ENCODE measurements at places on chromosomes 2 and 18.

GRCh38 chr18:48222118-48222517 lies 187.1 kb downstream of the ZBTB7C start:
- DNase-seq: peak; percentile 68

DNA sequence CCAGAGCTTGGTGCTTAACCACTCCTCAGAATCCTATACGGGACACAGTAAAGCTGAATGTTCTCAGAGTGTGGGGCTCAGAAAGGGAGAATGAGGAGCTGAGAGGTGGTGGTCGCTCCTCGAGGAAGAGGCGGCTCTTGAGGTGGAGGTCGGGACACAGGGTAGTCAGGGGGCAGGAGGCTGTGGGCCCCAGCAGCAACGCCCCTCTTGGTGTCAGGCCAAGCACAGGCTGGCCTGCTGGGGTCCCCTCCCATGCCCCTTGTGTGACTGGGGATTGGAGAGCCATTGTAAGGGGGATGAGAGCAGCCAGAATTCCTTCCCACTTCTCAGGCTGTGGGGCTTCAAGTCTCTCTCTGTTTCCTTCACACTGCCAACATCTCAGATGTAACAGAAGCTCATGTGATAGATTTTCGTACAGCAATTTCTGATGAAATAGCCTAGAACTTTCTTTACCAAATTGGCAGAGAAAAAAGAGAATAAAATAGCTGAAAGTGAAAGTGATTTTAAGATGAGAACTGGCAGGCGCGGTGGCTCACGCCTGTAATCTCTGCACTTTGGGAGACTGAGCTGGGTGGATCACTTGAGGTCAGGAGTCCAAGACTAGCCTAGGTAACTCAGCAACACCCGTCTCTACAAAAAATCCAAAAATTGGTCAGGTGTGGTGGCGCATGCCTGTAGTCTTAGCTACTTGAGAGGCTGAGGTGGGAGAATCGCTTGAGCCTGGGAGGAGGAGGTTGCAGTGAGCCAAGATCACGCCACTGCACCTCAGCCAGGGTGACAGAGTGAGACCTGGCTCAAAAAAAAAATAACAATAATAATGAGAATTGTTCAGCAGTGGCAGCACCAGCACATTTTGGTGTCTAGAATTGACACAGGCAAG lies 61.1 kb upstream of the RPL31 start:
- no peak for DNase-seq

GRCh38 chr2:196144513-196145126 lies 26.8 kb downstream of the STK17B start:
- no peak for DNase-seq

DNA sequence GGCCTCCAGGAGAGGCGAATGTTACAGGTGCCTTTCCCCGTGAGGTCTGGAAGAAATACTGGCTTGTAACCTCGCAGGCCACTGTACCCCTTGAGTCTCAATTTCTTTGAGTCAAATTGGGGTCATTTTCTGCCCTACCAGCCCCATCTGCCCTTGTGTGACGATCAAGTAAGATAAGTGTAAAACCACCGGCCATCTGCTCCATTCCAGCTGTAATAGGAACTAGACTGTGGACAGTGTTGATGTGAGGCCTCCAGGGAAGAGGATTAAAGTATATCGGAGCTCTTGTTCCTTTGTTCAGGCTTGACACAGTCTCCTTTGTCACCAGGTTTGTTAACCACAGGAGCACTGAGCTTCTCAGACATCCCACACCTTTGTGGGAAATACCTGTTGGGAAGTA lies 65.6 kb downstream of the MRPS9 start:
- no peak for DNase-seq

GRCh38 chr2:109342256-109342850 lies 213.3 kb downstream of the SH3RF3 start:
- no peak for DNase-seq

- DNase-seq: no peak
Observed at GRCh38 chr2:9328931-9329330, 94.4 kb downstream of the ITGB1BP1 start.

GRCh38 chr2:5290900-5291546 lies 401.2 kb upstream of the SOX11 start:
- peak; percentile 16 for DNase-seq

DNA sequence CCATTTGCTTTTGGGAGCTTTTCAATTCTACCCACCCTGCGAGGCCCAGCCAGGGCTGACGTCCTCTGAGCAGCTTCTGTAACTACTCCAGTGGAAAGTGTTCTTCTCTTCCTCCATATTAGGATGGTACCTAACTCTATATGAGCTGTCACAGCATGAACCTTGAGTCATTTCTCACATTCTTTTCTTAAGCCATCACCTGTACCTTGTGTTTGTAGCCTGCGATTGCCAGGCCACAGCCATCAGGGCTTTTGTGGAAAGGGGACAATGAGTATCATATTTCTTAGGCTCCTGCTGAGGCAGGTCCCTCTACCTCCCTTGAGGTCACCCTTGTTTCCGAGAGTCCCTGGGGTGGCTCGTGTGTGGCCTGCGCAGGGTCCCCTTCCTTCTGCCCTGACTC lies 144.5 kb upstream of the DLX2 start:
- no peak for DNase-seq

DNA sequence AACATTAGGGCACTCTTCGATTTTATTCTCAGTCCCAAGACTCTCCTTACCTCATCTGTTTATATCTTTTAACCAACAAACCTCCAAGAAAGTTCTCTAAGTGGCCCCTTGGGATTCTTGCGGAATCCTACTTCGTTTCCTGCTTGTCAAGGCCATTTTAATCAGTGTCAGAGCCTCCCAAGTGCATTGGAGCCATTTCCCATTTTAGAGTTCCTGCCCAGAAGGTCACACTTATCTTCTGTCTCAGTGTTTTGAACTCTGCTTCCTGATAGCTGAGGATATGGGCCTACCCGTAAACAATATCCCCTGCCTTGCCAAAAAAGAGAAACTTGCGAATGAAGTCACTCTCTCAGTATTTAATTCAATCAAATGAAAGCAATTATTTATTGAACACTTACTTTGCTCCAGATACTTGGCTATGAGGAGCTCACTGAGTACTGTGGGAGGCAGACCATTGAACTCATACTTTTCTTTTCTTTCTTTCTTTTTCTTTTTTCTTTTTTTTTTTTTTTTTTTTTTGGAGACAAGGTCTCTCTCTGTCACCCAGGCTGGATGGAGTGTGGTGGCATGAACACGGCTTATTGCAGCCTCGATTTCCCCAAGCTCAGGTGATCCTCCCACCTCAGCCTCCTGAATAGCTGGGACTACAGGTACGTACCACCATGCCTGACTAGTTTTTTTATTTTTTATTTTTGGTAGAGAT lies 5.7 kb upstream of the NOSTRIN start:
- peak; percentile 46 for DNase-seq

- DNase-seq: no peak
Observed at GRCh38 chr2:215784371-215784783, 229.0 kb downstream of the MREG start.
